ENCODE measurements at places on chromosomes 11 and 22.

- no peak for DNase-seq
Measured at GRCh38 chr11:2289859-2290258, 11.9 kb downstream of the C11orf21 start.

- no peak for DNase-seq
Measured at GRCh38 chr11:94302776-94303175, 1.6 kb upstream of the IZUMO1R start.

- DNase-seq: no peak
Measured at GRCh38 chr22:29936186-29936585, 53.2 kb downstream of the MTMR3 start.

GRCh38 chr11:130787092-130787616 lies 129.1 kb downstream of the SNX19 start:
- no peak for DNase-seq
